ENCODE measurements at places on chromosomes 13 and 19.

DNA sequence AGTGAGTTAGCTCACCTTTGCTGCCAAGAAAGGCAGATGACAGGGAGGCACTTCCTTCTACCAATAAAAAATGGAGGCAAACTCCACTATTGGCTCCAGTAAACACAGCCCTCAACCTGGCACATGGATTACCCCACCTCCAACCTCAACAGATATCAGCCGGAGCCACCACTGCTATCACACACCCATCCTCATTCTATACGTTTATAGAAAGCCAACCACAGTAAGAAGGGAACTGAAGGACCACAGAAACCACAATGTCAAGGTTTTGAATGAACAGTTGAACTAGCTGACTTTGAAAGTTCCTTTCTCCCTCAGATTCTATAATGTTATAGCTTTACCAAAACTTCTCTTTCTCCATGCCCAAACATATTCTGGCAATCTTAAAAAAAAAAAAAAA lies 526.2 kb downstream of the UQCRFS1 start:
- DNase-seq, result no peak

DNA sequence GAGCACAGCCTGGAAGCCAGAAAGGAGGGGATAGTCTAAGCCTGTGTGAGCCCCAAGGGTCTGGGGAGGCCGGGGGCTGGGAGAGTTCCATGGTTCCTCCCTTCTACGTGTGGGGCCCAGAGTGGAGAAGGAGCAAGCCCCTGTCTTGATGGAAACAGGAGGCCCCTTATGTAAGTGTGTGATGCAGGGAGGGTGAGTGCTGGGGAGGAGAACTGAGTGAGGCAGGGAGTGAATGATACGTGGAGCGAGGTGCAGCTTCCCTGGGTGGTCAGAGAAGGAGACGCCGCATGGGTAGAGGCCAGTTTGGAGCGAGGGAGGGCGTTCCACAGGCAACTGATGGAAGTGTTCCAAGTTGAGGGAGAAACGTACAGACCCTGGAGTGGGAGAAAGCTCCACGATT lies 16.0 kb downstream of the MAG start:
- no peak for DNase-seq

- peak; percentile 73 for DNase-seq
Measured at GRCh38 chr19:2962018-2962670, 15.2 kb upstream of the TLE6 start.

- DNase-seq, result no peak
Measured at GRCh38 chr19:51009061-51009891, 7.9 kb upstream of the KLK8 start.

GRCh38 chr13:112844879-112845278 lies 124.1 kb upstream of the MCF2L start:
- DNase-seq, result no peak

- DNase-seq, result no peak
Measured at GRCh38 chr19:48558018-48558684, 6.2 kb downstream of the SULT2B1 start.

DNA sequence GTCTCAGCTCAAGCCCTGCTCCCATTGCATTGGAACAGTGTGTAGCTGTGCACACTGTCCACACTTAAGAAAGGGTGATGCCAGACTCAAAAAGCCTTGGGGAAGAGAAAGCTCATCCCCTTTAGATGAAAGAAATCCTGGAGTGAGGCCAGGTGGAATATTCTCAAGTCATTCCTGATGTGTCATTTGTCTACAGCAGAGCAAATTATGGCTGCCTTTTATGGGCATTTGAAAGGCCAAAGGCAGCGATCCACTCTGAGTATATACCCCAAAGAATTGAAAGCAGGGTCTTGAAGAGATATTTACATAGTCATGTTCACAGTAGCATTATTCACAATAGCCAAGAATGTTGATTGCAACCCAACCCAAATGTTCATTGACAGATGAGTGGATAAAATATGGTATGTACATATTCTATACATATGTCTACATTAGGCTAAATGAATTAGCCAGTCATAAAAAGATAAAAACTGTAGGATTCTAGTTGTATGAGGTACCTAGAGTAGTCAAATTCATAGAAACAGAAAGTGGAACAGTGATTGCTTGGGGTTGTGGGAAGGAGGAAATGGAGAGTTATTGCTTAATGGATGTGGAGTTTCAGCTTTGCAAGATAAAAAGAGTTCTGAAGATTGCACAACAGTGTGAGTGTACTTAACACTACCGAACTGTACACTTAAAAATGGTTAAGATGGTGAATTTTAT lies 214.9 kb downstream of the KCNRG start:
- DNase-seq, result no peak

GRCh38 chr13:100872761-100873160 lies 198.2 kb upstream of the TMTC4 start:
- no peak for DNase-seq

GRCh38 chr19:38255383-38256014 lies 675 bp downstream of the PPP1R14A start:
- DNase-seq, result no peak

- DNase-seq, result no peak
Measured at GRCh38 chr19:12527034-12527836, 24.0 kb downstream of the ZNF564 start.

GRCh38 chr13:40697711-40698110 lies 31.3 kb upstream of the FOXO1 start:
- no peak for DNase-seq

DNA sequence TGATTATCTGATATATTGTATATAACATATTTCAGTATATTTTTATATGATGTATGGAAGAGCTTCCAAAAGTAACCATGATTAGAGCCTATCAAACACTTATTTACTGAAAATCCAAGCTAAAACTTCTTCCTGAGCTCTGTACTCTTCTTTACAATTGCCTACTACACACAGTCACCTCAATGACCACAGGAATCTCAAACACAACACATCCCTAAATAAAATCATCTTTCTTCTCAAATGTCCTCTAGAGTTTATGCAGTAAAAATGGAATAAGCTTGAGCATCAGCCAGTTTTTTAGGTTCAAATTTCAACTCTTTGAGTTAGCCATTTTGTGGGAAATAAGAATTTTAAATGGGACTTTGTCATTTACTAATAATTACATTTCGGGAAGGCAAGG lies 102.6 kb upstream of the FNDC3A start:
- no peak for DNase-seq

GRCh38 chr13:29171244-29171643 lies 351.1 kb downstream of the MTUS2 start:
- DNase-seq, result no peak

- DNase-seq, result no peak
Measured at GRCh38 chr13:32941368-32941767, 74.9 kb upstream of the KL start.

DNA sequence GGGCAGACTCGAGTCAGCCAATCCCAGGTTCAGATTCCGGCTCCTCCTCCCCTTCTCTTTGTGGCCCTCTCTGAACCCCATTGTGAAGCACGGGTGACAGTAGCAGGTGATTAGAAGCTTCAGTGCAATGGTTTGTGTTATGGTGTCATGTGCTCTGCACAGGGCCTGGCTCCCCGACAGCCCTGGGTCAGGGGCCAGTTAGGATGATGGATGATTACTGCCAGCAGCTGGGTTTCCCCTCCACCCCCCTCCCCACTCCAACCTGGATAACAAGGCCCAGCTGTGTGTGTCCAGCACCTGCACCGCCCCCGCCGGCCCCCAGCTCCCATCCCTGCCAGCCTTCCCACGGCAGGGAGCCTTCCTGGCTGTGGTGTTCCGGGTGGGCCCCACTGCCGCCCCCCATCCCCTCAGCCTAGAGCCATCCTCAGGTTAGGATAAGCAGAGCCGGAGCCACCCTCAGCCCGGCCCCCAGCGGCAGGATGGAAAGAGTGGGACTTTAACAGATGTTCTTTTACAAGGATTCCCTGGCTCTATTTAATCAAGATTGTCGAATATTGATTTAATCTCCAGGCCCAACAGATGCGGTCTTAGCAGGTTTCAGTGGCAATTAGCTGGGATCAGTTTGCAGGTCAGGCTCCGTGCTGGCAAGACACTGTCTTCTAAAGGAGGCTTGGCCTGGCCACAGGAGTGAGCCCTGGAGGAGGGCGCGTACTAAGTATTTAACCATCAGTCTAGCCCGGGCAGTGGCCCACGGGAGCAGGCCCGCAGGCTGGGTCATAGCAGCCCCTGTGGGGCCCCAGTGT lies 156.2 kb downstream of the SIPA1L3 start:
- no peak for DNase-seq

GRCh38 chr13:98781905-98782304 lies 29.4 kb upstream of the SLC15A1 start:
- no peak for DNase-seq

Data from RWPE1 (cell line).